ENCODE measurements at places on chromosomes 7 and 10. TPM values are rescaled to one million over a fixed set of nuclear protein-coding genes. Genes with fewer than 3 reads are reported as not detected.

Gene STOX1
- total RNA-seq = 11.7 TPM

Gene UTF1
- total RNA-seq = not detected

DNA sequence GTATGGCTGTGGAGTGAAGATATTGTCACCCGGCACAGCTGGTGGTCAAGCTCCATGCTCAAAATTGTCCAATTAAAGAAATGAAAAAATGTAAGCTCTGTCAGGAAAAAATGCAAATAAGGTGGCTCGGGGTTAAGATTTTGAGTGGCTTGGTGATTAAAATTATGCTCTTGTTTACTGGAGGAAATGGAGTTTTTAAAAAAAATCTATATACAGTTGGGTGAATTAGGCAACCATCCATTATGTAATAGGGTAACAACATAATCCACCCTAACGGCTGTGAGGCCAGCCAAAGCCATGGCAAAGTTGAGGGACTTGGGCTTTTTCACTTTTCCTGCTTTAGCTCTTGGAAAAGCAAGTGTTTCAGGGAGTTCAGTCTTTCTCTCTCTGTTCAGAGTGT, 260.8 kb upstream of the HABP2 start:
- H3K4me1 ChIP-seq = no peaks in the 10 kb centered on the region
- H3K27ac ChIP-seq = no peak overlapping the region
- H3K4me3 ChIP-seq = no peak overlapping the region

Gene UNC5B
- 10.7 TPM for total RNA-seq

GRCh38 chr10:130489891-130490290, 353.7 kb downstream of the GLRX3 start:
- no peaks in the 10 kb centered on the region for H3K36me3 ChIP-seq
- peaks cover 21% of the 10 kb centered on the region for H3K4me1 ChIP-seq
- H3K27me3 ChIP-seq = no peaks in the 10 kb centered on the region

Gene TFEC
- 2.1 TPM for total RNA-seq

Gene FKBP6
- not detected for total RNA-seq

Gene SH2B2
- 4.1 TPM for total RNA-seq

GRCh38 chr7:519484-520390, at the start of gene PDGFA:
Gene PDGFA (minus strand): TSS chr7:519846. CDS start chr7:519001, 845 bp downstream.
- peak within 1 kb of the TSS; percentile 47 for H3K27ac ChIP-seq
- peaks cover 68% of the 10 kb centered on the region for H3K27me3 ChIP-seq
- H3K4me3 ChIP-seq = peak within 1 kb of the TSS; percentile 57
- no peaks in the 10 kb centered on the region for H3K36me3 ChIP-seq
- DNase-seq = peak; percentile 48
- peaks cover 70% of the 10 kb centered on the region for H3K4me1 ChIP-seq

DNA sequence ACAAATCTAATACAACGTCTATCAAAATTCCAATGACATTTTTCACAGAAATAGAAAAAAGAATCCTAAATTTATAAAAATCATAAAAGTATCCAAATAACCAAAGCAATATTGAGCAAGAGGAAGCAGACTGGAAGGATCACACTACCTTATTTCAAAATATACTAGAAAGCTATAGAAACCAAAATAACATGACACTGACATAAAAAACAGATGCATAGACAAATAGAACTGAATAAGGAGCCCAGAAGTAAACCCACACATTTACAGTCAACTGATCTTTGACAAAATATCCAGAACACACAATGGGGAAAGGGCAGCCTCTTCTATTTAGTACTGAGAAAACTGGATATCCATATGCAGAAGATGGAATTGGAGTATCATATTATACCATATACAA, 217.5 kb downstream of the MACC1 start:
- no peaks in the 10 kb centered on the region for H3K4me1 ChIP-seq
- H3K36me3 ChIP-seq = no peaks in the 10 kb centered on the region
- H3K4me3 ChIP-seq = no peak overlapping the region
- H3K27ac ChIP-seq = no peak overlapping the region
- DNase-seq = no peak

Gene HSPA12A
- total RNA-seq = 35.1 TPM

DNA sequence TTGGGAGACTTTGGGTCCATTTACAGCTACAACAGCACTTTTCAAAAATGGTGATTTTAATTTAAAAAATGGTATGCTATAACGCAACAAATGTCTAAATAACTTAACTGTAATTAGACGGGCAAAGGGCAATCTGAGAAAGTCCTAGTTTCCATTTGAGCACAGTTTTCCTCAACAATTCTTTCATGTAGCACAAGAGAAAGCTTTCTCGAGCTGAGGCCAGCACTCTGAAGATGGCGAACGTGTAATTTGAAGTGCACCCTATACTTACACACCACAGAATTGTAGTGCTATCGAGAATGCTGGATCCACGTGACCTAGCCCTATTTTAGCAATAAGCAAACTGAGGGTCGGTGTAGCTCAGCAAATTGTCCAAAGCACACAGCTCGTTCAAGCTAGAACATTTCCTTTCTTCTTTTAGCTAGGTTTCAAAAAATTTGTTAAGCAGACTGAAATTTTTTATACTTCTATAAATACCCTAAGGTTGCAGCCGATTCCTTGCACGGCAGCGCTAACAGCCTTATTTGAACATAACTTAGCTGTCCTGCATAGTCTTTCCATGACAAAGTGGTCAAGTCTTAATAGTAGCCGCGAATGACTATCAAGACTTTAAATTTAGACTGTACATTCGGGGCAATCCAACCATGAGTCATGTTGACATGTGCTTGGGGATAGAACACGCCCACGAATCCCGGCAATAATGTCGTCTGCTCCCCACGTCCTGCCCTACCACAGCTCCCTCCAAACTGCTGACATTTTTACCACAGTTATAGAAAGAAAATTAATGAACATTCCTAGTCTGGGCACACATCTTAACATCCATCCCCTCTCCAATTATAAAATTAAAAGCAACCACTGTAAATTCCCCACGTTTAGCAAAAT, 10.0 kb downstream of the KLF6 start:
- peaks cover 20% of the 10 kb centered on the region for H3K36me3 ChIP-seq
- DNase-seq = no peak
- H3K4me1 ChIP-seq = peaks cover 19% of the 10 kb centered on the region
- no peak overlapping the region for H3K4me3 ChIP-seq
- no peaks in the 10 kb centered on the region for H3K27me3 ChIP-seq

GRCh38 chr10:11295492-11295891, 277.8 kb downstream of the CELF2 start:
- H3K4me1 ChIP-seq = peaks cover 12% of the 10 kb centered on the region
- peaks cover 45% of the 10 kb centered on the region for H3K36me3 ChIP-seq
- no peaks in the 10 kb centered on the region for H3K27me3 ChIP-seq
- no peak for DNase-seq

Gene ACHE
- 71.4 TPM for total RNA-seq

GRCh38 chr10:77737608-77738007, 100.0 kb upstream of the KCNMA1 start:
- no peak overlapping the region for H3K27ac ChIP-seq
- no peak overlapping the region for H3K4me3 ChIP-seq
- H3K27me3 ChIP-seq = no peaks in the 10 kb centered on the region
- no peaks in the 10 kb centered on the region for H3K36me3 ChIP-seq

DNA sequence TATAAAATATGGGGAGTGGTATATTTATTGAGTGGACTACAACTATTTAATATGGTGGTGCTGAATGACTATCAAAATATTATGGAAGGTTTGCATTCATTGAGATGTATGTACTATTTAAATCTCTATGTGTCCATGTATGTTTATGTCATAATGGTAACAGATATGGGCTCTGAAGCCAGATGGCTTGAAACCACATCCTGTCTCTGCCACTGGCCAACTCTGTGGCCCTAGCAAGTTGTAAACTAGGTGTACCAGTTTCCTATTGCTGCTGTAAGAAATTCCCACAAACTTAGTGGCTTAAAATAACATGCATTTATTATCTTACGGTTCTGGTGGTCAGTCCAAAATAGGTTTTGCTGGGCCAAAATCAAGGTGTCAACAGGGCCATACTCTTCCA, 198.1 kb upstream of the NFE2L3 start:
- H3K36me3 ChIP-seq = no peaks in the 10 kb centered on the region
- H3K4me3 ChIP-seq = no peak overlapping the region
- peaks cover 17% of the 10 kb centered on the region for H3K27me3 ChIP-seq

GRCh38 chr7:6420680-6421079, 27.1 kb downstream of the DAGLB start:
- no peak overlapping the region for H3K4me3 ChIP-seq
- DNase-seq = no peak
- no peaks in the 10 kb centered on the region for H3K27me3 ChIP-seq
- peaks cover 75% of the 10 kb centered on the region for H3K36me3 ChIP-seq
- H3K27ac ChIP-seq = no peak overlapping the region
- no peaks in the 10 kb centered on the region for H3K4me1 ChIP-seq

DNA sequence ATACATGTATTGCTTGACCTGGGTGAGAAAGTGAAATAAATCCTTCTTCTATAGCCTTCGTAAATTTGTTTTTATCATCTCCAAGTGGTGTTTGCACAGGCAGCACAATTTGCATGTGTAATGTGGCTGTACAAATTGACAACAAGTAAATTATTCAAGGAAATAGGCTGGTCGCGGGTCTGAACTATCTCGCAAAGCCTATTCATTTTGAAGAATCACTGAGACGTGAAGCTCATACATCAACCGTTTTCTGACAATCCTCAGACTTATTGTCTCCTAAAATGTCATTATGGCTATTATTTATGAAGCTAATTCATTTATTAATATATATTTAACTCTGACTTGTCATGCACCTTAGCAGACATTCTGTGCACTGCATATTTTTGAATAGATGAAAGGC, 16.2 kb upstream of the FAM204A start:
- no peaks in the 10 kb centered on the region for H3K27me3 ChIP-seq
- H3K4me3 ChIP-seq = no peak overlapping the region
- no peaks in the 10 kb centered on the region for H3K4me1 ChIP-seq
- DNase-seq = peak; percentile 60
- no peak overlapping the region for H3K27ac ChIP-seq

Gene SLC26A3
- not detected for total RNA-seq

Gene RNF148
- total RNA-seq = 0.99 TPM

DNA sequence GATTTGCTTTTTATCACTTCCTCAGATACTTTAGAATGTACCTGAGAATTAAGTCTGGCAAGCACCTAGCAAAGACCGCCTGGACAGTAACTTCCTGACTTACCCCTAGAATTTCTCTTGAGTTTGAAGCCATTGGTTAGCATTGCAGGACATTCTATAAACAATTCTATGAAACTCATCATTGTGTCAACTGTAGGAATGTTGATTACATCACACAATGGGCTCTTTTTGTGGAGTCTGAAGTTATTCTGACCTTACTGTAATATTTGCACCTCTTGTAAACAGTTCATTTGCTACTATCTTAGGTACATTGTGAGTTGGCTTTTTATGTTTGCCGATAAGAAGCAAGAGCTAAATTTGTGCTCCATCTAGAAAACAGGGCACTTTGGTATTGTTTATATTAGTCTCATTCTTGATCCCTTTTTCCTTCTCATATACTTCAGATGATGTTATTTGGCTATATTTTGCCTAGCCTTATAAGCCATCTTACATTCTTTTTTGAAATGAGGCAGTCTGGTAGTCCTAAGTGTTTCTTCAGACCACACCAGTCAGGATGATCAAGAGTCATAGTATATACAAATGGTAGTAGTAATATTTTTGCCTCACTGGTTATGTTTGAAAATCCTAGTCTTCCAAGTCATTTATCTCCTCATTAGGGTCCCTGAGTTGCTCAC, 52.4 kb downstream of the CASD1 start:
- peaks cover 3% of the 10 kb centered on the region for H3K36me3 ChIP-seq
- H3K27ac ChIP-seq = no peak overlapping the region
- no peak overlapping the region for H3K4me3 ChIP-seq
- DNase-seq = no peak
- no peaks in the 10 kb centered on the region for H3K4me1 ChIP-seq

- H3K36me3 ChIP-seq = no peaks in the 10 kb centered on the region
- peak overlapping the region; percentile 73 for H3K4me3 ChIP-seq
- peaks cover 7% of the 10 kb centered on the region for H3K4me1 ChIP-seq
- DNase-seq = peak; percentile 9
Observed at GRCh38 chr7:45001138-45001694, 1.2 kb downstream of the CCM2 start.

Gene TSPAN15
- 27.2 TPM for total RNA-seq

DNA sequence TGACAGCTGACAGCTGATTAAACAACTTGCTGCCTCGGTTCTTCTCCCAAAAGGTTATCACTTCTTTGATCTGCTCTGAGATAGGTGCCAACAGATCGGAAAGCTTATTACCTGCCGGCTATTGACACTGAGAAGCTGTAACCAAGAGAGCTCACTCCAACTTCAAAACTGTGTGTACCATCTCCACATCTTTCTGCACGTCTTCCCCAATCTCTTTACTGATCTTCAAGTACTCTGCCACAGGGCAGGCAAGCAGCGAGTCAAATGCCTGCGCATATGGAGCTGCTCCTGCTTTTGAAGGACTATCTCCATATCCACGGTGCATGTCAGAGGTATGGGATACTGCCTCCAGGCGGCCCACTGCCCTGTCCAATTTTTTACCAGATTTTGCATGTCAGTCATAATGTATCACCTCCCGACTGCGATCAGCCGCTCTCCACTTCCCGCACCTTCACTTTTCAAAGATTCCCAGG, 352 bp upstream of the ZNF485 start:
- peak overlapping the region; percentile 62 for H3K4me3 ChIP-seq
- DNase-seq = no peak
- no peak overlapping the region for H3K27ac ChIP-seq
- H3K36me3 ChIP-seq = peaks cover 4% of the 10 kb centered on the region
- peaks cover 11% of the 10 kb centered on the region for H3K4me1 ChIP-seq

GRCh38 chr7:33895025-33895804, 10.1 kb upstream of the BMPER start:
- H3K27me3 ChIP-seq = no peaks in the 10 kb centered on the region
- peak; percentile 45 for DNase-seq
- H3K4me1 ChIP-seq = peaks cover 8% of the 10 kb centered on the region
- no peak overlapping the region for H3K27ac ChIP-seq

DNA sequence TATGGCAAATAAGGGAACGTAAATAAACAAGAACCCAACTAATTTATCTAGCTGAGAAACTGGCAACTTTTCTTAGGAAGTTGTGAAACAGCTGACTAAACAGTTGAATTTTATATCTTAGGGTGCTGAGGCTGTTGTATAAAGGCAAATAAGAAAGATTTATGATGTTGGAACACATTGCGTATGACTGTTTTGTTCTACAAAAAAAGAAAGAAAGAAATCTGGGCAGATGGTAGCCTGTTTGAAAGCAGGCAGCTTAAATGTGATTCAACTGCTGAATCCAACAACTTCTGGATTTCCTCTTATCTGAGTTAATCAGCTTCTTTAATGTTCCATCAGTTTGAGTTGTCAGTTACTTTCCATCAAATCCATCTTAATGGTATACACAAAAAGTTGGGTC, 214.5 kb downstream of the SNX13 start:
- DNase-seq = no peak
- no peaks in the 10 kb centered on the region for H3K27me3 ChIP-seq
- no peaks in the 10 kb centered on the region for H3K4me1 ChIP-seq
- no peaks in the 10 kb centered on the region for H3K36me3 ChIP-seq

DNA sequence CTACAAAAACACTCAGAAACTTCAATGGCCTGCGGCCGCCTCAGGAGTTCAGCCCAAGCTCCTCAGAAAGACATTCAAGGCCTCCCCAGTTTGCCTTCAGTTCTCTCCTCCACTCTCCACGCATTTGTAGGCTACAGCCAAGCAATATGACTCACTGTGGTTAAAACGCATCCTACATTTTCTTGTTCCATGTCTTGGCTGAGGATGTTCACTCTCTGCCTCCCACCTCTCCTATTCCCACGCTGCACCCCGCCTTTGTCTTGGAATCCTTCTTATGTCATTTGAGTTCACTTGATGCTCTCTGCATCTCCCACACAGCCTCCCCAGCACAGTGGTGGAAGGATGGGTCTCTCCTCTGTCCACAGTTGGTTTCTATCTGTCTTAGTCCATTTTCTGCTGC, 184.8 kb downstream of the NPSR1 start:
- H3K4me1 ChIP-seq = no peaks in the 10 kb centered on the region
- H3K36me3 ChIP-seq = no peaks in the 10 kb centered on the region
- no peaks in the 10 kb centered on the region for H3K27me3 ChIP-seq
- no peak overlapping the region for H3K4me3 ChIP-seq
- no peak overlapping the region for H3K27ac ChIP-seq

Gene FAM24A
- total RNA-seq = not detected

Measured in spinal cord (tissue), 10 donors.